Midbrain (tissue), 1 donor: ENCODE measurements at places on chromosomes 12 and 14.

- no peak for DNase-seq
Measured at GRCh38 chr12:62332598-62332997, 72.4 kb downstream of the USP15 start.

DNA sequence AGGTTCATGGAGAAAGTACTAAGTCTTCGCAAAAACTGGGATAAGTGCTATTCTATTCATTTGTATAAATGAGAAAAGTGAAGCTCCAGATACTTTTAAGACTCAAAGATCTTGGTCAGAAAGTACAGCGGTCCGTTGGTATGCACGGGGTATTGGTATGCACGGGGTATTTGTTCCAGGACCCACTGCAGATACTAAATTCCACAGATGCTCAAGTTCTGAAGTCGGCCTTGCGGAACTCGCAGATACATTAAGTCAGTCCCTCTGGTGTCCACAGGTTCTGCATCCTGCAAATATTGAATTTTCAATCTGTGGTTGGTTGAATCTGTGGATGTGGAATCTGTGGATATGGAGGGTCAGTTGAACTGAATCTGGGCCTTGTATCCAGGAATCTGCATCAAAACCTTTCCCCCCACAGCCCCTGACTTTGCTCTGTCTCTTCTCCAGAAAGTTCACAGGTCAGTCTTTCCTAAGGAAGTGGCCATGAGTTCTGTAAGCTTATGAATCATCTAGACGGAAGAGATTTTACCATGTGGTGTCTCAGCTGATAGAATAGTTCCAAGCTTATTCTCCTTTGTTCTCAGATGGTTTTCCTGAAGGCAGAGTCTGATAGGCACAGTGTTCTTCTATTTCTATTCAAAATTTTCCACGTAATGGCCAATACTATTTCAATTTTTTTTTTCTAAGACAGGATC lies 274.7 kb downstream of the NEDD1 start:
- no peak for DNase-seq

- no peak for DNase-seq
Measured at GRCh38 chr14:64095620-64096019, 198.6 kb downstream of the ESR2 start.

DNA sequence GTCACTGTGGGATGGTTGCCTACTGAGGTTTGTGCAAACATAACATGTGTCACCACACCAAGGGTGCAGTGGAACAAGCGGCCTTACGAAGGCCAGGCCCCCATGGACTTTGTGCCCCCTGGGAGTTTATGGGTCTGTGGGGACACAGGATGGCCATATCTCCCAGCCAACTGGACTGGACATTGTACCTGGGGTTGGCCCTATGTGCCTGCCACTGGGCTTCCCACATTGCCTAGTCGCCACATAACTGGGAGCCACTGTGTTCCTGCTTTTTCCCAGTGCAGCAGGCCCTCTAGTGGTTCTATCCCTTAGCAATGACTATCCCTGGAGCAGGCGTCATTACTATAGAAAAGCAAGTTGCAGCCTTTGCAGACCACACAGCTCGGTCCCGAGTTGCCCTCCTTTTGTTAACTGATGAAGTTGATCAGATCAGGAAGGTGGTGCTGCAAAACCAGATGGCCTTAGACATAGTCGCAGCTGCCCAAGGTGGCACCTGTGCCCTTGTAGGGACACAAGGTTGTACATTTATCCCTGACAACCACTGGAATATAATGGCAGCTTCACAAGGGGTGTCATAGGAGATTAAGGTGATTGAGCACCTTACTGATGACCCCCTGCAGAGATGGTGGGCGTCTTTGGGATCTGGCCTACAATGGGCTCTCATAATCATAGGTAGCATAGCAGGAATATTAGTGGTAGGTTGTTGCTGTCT lies 15.2 kb upstream of the RNASE12 start:
- no peak for DNase-seq

GRCh38 chr12:19234981-19235871 lies 105.7 kb downstream of the PLEKHA5 start:
- DNase-seq: no peak

DNA sequence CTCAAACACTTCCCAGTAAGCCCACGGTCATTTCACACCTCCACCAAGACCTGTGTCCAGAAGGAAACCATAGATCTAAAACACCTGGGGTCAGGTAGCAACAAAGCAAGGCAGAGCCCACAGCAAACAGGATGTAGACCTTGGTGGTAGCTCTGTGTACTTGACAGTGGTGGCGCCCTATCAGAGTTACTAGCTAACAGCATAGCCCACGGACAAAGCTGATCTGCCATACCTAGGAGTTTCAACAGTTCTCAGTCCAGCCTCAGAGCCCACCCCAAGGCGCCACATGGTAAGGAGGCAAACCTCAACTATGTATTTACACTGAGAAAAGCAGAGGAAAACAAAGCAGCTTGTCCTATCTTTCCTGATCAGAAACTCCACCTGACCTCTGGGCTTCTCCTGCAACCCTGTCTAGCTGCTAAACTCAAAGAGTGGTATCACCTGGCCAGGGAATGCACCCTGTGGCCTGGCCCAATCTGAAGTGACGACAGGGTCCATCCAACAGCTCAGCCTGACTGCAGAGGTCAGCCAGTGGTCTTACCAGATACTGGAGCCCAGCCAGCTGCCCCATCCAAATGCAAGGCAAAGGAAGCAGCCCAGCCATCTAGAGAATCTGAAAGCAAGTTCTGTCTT lies 46.3 kb downstream of the STON2 start:
- DNase-seq: no peak
